ENCODE measurements at places on chromosomes 13 and 19.

DNA sequence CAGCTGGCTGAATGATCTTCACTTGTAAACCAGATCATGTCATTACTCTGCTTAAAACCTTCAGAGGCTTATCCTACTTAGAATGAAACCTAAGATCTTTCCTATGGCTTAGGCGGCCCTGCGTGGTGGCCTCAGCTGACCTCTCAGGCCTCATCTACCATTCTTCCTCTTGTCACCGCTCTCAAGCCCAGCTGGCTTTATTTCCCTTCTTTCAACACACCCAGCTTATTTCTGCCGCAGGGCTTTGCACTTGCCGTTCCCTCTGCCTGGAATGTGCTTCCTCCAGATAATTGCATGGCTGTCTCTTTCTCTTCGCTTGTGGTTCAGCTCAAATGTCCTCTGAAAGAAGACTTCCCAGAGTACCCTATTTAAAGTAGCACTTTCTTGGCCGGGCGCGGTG lies 3.6 kb upstream of the ASF1B start:
- no peak for DNase-seq

- DNase-seq, result no peak
Observed at GRCh38 chr13:112212533-112212932, 145.6 kb downstream of the SOX1 start.

GRCh38 chr13:43269037-43269481 lies 245.7 kb downstream of the DNAJC15 start:
- DNase-seq, result no peak

DNA sequence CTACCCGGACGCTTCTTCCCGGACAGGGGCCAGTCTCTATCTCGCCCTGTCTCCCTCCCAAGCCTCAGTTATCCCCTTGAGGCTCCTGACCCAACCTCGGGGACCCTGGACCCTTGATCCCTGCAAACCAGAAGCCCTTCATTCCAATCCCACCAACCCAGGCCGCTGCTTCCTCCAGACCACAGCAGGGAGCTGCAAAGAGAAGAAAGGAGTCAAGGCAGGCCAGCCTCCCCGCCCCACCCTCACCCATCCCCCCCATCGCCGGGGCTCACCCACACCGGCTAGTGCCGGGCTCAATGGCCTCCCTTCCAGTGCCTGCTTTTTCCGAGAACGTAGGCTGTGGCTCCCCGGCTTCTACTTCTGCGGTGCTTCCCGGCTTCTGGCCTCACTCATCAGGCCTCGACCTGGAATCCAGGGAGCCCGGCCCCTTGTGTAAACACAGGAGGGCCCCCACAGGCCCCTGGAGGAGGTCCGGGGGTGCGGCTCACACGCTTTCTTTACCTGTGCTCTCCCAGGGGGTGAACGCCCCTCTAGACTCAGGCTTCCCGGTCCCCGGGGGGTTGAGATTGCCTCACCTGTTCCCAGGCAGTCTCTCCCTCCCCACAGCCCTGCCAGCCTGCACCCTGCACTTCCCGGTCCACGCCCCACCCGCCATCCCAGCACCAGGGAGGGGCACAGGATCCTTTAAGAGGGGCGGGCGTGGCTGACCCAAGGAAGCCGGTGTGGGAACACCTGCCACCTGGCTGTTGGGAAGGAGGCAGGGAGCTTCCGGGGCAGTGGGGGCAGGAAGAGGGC lies at the start of gene FAM83E:
Gene FAM83E, minus strand, starts transcription at position 641 of the 795 bp plus-strand sequence. CDS start 1,704 bp downstream, outside the sequence.
- DNase-seq, result no peak

- DNase-seq, result no peak
Observed at GRCh38 chr19:1324249-1324805, 38.7 kb downstream of the EFNA2 start.

- no peak for DNase-seq
Observed at GRCh38 chr13:58187881-58188280, 556.3 kb downstream of the PCDH17 start.

DNA sequence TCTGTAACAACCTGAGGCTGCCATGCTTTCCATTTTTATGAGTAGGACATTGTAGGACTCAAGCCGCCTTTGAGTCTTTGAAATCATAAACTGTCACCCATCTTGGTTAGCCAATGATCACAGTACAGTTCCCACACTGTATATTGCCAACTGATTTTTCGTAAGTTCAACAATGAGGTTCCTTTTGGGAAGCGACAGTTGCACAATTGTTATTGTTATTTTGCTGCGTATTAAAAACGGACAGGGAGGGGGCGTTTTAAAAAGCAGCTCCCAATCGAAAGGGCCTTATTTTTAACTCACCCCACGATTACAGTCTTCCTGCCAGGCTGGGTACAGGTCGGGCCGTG lies 601 bp downstream of the SLC46A3 start:
- no peak for DNase-seq
